ENCODE measurements at places on chromosomes 5 and 9.

DNA sequence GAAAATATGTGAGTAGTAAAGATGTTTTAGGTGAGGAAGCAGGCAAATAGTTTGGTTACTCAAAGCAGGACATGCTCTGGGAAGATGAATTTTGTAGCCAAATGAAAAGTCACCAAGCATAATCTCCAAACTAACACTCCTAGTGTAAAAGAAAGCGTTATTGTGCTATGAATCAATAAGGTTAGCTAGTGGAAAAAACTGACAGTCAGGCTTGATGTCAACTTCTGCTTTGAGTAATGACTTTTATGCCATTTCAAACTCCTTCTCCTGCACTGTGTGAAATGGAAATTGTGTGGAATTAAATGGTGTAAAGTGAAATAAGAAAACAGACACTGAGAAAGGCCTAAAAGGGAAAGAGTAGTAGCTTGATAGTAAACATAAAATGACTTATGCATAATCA, 637.2 kb upstream of the DMAC1 start:
- no peak for DNase-seq

DNA sequence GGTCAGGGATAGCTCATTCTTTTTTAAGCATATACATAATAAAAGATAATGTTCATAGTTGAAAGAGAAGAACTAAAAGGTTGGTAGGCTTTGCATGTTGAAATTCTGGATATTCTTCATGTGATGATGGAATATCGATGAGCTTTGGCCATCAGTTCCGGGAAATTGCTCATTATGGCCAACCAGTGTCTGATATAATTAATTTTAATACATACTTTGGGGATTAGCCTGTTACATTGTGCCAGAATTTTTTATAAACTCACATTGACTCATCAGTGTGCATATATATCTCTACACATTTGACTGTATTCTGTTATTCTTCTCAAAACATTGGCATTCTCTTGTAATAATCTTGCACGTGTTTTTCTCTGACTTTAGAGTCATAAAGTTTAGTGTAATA, 84.3 kb downstream of the NNT start:
- no peak for DNase-seq

- no peak for DNase-seq
Measured at GRCh38 chr9:118209343-118209742, 505.1 kb downstream of the TLR4 start.

GRCh38 chr9:34987160-34987901, 2.2 kb upstream of the DNAJB5 start:
- DNase-seq = no peak

- DNase-seq = no peak
Measured at GRCh38 chr9:2285416-2286332, 270.5 kb downstream of the SMARCA2 start.
